Panc1 (cell line): ENCODE measurements at places on chromosomes 5 and 9.

GRCh38 chr5:172717481-172718195, 53.4 kb downstream of the DUSP1 start:
- DNase-seq, result no peak

GRCh38 chr9:71921190-71921814, 9.9 kb downstream of the C9orf85 start:
- DNase-seq, result no peak

DNA sequence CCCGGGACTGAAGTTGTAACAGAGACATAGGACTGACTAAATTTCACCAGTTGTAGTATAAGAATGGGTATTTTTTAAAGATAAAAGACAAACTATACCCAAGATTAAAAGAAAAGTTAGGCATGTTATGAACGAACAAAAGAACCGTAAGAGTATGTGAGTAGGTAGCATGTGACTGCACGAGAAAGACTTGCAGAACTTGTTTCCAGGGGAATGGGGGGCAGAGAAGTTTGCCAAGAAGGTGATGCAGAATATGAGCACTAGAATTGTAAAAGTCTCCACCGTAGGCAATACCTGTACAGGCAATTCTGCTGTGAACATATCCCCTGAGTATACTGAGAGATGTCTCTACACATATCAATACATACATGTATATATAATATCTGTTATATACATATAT, 614.7 kb downstream of the PRELID2 start:
- no peak for DNase-seq

- no peak for DNase-seq
These were observed 106.3 kb upstream of the MAMDC2 start for GRCh38 chr9:69937360-69937759.

GRCh38 chr9:126439883-126440653, 113.4 kb downstream of the MVB12B start:
- DNase-seq, result no peak

DNA sequence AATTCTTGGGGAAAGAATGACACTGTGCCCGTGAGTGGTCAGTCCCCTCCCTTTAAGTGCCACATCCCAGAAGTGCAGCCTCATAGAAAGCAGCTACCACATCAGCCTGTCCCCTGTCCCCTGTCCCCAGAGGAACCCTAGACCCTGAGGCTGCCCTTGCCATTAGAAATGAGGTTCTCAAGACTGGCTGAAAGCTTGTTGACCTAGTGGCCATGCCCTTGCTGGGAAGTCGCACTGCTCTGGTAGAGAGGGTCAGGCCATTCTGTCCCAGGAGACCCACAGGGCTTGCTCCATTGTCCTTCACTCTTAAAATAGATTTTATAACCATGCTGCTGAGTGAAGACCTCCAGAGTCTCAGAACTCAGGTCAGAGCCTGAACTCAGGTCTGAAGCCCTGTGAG, 184.5 kb downstream of the RGS3 start:
- DNase-seq, result no peak

DNA sequence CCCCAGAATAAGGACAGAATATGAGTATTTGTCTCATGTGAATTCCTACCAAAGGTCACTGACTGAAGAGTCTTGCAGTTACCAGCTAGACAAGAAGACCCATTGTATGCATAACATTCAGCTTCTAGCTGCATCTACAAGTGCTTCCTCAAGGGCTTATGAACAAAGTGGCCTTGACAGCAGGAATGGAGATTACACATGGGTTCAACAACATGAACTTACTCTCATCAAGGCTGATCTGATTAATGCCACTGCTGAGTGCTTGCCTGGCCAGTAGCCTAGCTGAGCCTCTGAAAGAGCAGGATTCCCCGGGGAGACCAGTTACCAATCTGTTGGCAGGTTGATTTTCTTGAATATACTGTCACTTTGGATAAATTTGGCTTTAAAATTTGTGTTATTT, 76.7 kb upstream of the CHD1 start:
- DNase-seq, result no peak

GRCh38 chr5:161058781-161059180, 206.8 kb upstream of the ATP10B start:
- no peak for DNase-seq

DNA sequence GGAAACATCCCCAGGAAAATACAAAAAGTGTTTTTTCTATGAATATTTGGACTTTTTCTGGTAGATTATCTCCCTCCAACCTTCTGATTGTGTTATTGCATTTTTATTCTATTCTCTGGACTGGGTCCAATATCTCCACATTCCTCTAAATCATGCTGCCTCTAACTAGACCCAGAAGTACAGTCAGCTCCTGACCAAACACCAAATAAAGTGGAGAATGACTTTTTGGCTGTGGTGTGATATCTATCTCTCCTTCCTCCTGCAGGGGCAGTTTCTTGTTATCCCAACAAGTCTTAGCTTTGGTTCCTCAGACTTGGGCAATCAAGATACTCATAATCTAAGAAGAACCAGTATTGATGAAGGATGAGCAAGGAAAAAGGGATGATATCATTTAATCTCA, 3.2 kb upstream of the RAI14 start:
- DNase-seq, result no peak

- DNase-seq, result no peak
These were observed 321.0 kb downstream of the ACTL7B start for GRCh38 chr9:108534741-108535140.

GRCh38 chr5:15014809-15015208, 143.2 kb upstream of the ANKH start:
- DNase-seq, result no peak

DNA sequence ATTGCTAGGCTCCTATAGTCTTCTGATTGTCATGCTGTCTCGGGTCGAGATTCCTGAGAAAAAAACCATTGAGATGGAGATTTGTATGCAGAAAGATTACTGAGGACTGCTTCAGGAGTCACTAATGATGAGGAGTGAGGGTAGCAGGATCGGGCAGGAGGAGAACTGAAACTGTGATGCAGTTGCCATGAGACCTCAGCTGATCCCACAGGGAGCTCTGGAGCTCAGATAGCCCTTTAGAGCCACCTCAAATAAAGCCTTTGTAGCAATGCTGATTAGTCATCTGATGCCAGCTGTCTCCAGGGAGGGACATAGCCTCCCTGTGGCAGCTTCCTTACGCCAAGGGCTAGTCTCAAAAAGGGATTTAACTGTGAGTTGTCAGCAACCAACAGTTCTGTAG, 256.9 kb downstream of the DMAC1 start:
- no peak for DNase-seq

DNA sequence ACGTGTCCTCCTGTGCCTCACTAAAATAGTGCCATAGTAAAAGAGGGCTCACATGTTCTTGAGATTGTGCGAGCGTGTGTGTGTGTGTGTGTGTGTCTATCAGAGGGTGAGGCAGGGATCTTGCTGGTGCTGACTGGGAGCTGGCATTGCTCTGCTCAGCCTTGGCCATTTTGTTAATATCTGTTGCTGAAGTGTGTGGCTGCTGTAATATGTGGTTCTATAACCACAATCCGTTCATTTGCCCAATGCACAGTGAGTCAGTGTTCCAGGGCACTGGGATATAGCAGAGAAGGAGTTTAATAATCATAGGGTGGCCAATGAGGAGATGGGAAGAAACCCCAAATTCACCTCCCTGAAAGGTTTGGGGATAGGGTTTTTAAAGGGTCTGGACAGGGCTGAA, 61.3 kb downstream of the RASGRF2 start:
- DNase-seq, result no peak

DNA sequence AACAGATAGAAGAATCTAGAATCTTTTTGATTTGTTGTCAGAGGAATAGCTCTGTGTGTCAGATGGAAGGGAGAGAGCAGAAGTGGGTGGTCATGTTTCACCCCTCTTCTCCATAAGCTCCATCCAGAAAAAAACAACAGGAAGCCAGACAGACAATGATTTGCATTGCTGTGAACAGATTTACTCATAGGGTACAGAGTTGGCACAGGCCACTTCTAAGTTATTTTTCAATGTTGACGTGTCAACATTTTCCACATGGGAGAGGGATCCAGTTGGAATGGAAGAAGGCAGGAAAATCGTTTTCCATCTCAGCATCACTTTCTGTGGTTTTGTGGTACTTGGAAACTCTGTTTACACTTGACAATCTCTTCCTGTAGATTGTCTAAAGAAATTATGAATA, 86.7 kb downstream of the INSYN2B start:
- DNase-seq, result no peak

DNA sequence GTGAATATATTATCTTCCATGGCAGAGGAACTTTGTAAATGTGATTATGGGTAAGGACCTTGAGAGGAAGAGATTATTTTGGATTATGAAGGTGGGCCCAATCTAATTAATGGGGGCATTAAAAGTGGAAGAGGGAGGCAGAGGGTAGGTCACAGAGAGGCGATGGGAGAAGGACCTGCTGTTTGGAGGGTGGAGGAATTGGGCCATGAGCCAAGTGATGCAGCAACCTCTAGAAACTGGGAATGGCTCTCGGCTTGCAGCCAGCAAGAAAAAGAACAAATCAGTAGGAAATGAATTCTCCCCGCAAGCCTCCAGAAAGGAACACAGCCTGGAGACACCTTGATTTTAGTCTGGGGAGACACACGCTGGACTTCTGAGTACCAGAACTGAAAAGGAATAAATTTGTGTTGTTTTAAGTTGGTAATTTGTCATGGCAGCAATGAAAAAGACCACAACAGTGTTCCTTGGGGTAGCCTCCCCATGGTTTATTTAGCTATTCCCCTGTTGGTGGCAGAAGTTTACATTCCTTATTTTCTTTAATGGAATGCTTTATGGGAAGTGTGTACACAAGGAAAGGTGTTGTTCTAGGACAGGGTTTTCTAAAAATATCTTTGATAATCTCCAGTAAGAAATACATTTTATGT, 103.6 kb downstream of the HSPA4 start:
- no peak for DNase-seq
